ENCODE measurements at places on chromosomes 1 and 21.

DNA sequence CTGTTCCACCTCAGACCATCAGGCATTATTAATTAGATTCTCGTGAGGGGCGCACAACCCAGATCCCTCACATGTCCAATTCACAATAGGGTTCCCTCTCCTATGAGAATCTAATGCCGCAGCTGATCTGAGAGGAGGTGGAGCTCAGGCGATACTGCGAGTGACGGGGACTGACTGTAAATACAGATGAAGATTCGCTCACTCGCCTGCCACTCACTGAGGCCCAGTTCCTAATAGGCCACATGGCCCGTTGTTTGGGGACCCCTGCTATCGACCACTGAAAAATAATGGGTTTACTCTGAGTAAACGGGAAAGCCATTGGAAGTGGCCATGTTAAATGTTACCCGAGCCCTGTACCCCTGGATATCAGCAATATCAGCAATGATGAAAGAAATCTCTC, 65.9 kb downstream of the GRIK1 start:
- no peak for DNase-seq

DNA sequence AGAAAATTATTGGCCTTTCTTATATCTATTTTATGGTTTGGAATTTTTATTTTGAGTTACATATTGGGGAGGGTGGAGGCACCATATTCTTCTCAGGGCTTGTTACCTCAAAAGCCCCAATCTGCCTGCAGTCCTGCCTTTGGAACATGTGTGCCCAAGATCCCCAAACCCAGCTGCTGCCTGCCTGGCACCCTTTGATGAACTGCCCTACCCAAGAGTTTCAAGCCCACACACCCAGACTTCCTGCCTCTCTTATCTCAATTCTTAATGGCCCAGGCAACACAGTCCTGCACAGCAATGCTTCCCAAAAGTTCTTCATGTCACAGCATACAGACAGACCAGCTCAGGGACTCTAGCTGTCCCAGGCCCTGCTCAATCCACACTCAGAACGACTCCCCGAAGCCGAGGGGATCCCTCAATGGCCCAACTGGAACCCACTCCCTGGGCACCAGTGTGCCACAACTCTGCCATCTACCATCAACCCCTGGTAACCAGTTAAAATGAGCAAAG, 19.2 kb downstream of the OLFML2B start:
- no peak for DNase-seq

DNA sequence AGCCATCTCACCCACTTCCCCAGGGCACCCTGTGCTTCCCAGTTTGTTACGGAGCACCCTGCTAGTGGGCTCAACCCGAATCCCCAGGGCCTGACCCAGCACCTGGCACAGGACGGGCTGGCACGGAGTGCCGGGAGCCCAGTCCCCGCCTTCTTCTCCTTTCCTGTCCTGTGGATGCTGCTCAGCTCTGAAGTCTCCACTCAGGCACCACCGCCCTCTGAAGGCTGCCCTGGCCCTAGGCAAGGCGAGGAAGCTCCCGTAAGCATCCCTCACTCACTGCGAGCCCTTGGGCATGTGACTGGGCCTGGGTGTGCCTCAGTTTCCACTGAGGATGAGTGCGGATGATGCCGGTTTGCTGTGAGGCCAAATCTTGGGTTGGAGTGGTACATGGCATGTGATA, 21.8 kb downstream of the SLC1A7 start:
- peak; percentile 14 for DNase-seq

- DNase-seq = no peak
Observed at GRCh38 chr21:27146268-27146667, 179.4 kb upstream of the ADAMTS5 start.

DNA sequence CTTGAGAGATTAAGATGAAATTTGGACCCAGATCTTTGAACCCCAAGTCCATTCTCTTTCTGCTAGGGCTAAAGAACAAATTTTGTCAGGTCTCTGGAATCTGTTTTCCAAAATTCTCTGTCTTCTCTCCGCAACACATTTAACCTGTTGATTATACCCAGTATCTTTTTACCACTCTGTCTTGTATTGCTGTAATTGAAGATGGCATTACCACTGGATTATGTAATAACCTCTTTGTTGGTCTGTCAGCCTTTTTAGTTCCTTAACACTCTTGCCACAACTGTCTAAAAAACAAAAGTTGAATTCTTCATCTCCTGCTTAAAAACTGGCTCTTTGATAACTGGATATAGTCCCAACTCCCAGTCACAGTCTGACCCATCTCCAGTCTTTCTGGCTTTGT, 3.0 kb downstream of the SRP9 start:
- DNase-seq = no peak

DNA sequence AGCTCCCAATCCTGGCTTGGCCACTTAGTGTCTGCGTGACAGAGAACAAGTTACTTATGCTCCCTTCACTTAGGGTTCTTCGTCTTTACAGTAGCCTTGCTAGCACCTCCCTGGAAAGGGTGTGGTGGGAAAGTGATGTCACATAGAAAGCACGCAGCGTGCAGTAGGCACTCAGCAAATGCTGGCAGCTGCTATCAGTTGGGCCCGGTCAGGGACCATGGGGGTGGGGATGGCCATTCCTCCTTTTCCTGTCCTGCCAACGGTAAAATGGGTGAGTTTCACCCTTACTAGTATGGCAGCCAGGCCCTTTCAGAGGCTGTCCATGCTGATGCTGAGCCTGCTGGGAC, 6.2 kb upstream of the KCNA10 start:
- DNase-seq = no peak

DNA sequence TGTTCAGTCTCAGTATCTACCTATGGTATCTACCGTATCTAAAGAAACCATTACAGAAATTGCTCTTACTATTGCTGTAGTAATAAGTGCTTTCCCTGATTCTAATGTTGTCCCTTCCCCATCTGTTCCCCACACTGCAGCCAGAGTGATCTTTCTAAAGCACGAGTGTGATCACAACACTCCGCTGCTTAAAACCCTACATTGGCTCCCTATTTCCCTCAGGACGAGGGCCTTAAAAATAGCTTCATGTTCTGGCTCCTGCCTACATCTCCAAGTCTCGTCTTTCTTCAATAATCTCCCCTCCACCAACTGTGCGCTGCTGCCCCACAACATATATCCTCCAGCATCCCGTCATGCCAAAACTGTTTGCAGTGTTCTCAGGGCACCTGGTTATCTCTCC, 150.6 kb downstream of the SDCCAG8 start:
- no peak for DNase-seq

GRCh38 chr1:244952280-244952933, 88.1 kb upstream of the HNRNPU start:
- DNase-seq = no peak
